ENCODE measurements at places on chromosomes 7 and 10.
A peak's percentile ranks its signal among the peaks of the same experiment; 100 is the strongest.

- no peak for DNase-seq
These were observed 171.2 kb downstream of the REEP3 start for GRCh38 chr10:63692220-63692896.

GRCh38 chr7:70317356-70317755 lies 719.1 kb downstream of the AUTS2 start:
- DNase-seq = no peak

- DNase-seq = no peak
These were observed 3.3 kb downstream of the PRSS1 start for GRCh38 chr7:142752376-142753225.

DNA sequence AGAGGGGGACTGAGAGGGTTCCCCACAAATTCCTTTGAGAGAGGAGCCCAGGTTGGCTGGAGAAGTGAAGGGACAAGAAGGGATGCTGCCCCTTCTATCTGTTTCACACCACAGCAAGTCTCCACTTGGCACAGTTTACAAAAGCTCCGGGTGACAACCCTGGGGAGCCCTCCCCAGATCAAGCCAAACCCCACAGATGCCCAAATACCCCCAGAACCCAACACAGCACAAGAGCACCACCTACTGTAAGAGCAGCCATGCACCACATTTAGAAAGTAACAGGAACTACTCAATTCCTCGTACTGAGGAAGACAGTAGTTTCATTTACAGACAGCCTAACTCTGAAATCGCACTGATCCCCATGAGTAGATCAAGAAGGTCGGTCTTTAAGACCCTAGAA lies 67.8 kb upstream of the ATP6V0A4 start:
- peak; percentile 4 for DNase-seq

DNA sequence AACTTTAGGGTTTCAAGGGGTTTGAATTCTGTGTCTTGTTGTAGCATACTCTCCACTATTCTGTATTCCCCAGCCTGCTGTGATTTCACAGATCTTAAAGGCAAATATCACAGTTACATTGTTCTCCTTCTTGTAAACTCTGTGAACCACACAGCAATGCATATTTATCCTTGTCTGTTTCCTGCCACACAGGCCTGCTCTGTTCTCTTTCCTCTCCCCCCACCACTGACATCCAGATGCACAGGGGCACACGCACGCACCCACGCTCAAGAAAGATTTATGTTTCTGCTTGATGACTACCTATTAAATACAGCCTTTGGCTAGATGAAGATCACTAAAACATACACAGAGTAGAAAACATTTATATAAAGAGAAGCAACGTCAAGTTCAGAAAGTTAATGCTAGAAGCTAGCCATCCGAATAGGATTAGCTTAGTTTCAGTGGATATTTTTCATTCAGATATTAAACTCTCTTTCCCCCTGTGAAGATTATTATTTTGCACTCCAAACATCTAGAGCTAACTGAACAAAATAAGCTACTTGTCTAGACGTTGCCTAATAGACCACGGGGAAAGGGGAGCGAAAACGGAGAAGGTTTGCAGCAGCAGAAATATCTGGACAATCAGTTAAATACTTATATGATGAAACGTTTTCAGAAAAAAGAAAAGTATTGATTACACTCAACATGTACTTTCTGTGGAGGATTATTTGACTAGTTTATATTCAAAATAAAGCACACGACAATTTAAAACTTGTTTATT lies 193.1 kb upstream of the SEMA3C start:
- DNase-seq = no peak

GRCh38 chr7:155090684-155091083 lies 20.6 kb downstream of the HTR5A start:
- no peak for DNase-seq

- DNase-seq = no peak
These were observed 266.8 kb downstream of the INHBA start for GRCh38 chr7:41436139-41436538.

GRCh38 chr7:155251831-155252230 lies 45.8 kb upstream of the INSIG1 start:
- DNase-seq = no peak

DNA sequence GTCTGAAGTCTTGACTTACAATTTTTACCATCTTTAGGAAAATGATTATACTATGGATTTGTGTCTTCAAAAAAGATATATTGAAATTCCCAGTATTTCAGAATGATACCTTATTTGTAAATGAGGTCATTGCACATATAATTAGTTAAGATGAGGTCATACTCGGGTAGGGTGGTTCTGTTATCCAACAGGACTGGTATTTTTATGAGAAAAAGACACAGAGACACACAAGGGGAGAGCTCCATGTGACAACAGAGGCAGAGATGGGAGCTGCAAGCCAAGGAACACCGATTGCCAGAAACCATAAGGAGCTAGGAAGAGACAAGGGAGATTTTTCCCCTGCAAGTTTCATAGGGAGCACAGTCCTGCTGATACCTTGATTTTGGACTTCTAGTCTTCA lies 356.9 kb downstream of the ARL4A start:
- no peak for DNase-seq
